CD4-positive, alpha-beta T cell (primary cell): ENCODE measurements at places on chromosomes 12 and 14.

DNA sequence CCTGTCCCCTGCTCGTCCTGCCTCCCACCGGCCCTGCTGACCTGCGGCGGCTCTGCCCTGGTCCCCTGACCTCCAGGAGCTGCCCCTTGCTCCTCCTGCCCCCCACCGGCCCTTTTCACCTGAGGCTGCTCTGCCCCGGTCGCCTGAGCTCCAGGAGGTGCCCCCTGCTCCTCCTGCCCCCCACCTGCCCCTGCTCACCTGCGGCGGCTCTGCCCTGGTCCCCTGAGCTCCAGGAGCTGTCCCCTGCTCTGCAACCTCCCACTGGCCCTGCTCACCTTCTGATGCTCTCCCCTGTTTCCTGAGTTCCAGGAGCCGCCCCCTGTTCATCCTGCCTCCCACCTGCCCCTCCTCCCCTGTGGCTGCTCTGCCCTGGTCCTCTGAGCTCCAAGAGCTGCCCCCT is 101.3 kb downstream of the TMEM121 start:
- no peaks in the 10 kb centered on the region for H3K27me3 ChIP-seq
- DNase-seq = no peak
- no peaks in the 10 kb centered on the region for H3K4me1 ChIP-seq
- no peaks in the 10 kb centered on the region for H3K36me3 ChIP-seq

GRCh38 chr12:90909069-90909770 is 45.8 kb downstream of the CCER1 start:
- H3K4me3 ChIP-seq = no peak overlapping the region
- DNase-seq = no peak
- peaks cover 7% of the 10 kb centered on the region for H3K27me3 ChIP-seq
- no peak overlapping the region for H3K27ac ChIP-seq
- no peaks in the 10 kb centered on the region for H3K4me1 ChIP-seq

DNA sequence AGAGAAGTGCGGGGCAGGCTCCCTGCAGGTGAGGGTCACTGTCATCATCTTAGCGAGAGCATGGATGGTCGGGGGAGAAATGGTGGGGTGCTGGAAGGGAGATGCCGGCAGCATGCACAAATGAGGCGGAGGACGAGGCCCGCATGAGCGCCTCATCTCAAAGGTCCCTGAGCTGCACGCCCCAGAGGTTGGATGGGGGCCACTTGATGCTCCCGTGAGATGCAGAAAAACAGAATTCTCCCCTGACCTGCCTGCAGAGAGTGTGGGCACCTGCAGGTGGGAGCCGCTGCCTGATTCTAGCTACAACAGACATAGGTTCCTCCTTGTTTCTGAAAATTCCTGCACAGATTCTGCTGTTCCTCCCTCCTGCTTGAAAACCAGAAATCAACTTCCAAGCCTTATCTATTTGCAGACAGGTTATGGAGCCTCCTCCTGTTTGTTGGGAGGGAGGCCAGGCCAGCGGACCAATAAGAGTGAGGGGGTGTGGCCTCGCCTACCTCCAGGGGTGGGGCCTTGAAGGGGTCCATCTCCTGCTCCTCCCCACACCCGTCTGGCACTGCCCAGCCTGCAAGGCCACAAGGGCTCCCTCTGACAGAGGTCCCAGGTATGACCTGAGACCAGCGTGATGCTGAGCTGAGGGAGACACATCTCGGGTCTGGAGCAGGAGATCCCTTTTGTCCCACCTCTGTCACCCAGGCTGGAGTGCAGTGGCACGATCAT is 67.2 kb downstream of the KDM2B start:
- peaks cover 46% of the 10 kb centered on the region for H3K36me3 ChIP-seq
- no peaks in the 10 kb centered on the region for H3K27me3 ChIP-seq
- H3K4me3 ChIP-seq = no peak overlapping the region
- H3K4me1 ChIP-seq = peaks cover 11% of the 10 kb centered on the region

GRCh38 chr12:75585330-75585729 is 73.9 kb upstream of the KRR1 start:
- no peaks in the 10 kb centered on the region for H3K36me3 ChIP-seq
- H3K27ac ChIP-seq = no peak overlapping the region
- no peaks in the 10 kb centered on the region for H3K4me1 ChIP-seq
- no peaks in the 10 kb centered on the region for H3K27me3 ChIP-seq
- no peak overlapping the region for H3K4me3 ChIP-seq
- no peak for DNase-seq

GRCh38 chr12:54352022-54352531 is 12.2 kb downstream of the GPR84 start:
- peak; percentile 61 for DNase-seq
- H3K4me3 ChIP-seq = peak overlapping the region; percentile 38
- no peak overlapping the region for H3K27ac ChIP-seq
- peaks cover 43% of the 10 kb centered on the region for H3K36me3 ChIP-seq

- DNase-seq = no peak
- no peak overlapping the region for H3K27ac ChIP-seq
- H3K27me3 ChIP-seq = no peaks in the 10 kb centered on the region
- H3K4me3 ChIP-seq = no peak overlapping the region
- H3K4me1 ChIP-seq = peaks cover 10% of the 10 kb centered on the region
These were observed 1.9 kb upstream of the SCFD1 start for GRCh38 chr14:30620178-30620577.
